ENCODE measurements at places on chromosomes 11 and 22. TPM values are rescaled to one million over a fixed set of nuclear protein-coding genes. Genes with fewer than 3 reads are reported as not detected.

- DNase-seq, result no peak
Measured at GRCh38 chr11:127358160-127358559, 357.6 kb upstream of the KIRREL3 start.

DNA sequence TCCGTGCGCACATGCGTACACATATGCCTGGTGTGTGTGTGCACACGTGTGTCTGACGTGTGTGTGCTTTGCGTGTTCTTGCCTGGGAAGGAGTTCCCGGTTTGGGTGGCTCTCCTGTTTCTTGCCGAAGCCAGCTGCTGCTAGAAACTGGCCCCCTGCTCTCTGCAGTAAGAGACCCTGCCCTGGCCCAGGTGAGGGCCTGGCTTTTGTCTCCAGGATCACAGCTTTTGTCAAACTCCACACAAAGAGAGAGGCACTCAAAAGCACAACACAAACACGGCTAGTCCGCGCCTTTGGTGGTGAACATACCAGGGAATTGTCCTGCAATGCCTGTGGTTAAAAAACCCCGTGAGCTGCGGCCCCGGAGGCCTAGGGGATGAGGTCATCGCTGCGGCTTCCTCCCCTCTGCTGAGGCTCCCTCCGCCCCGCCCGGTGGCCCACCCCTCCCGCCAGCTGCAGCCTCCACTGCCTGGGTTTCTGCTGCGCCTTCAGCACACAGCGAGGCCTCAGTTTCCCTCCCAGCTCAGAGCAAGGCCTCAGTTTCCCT lies 88.9 kb downstream of the KCNQ1 start:
- peak; percentile 89 for DNase-seq

Gene PKDREJ
- polyA plus RNA-seq, result 0.03 TPM

Gene TRPC6
- polyA plus RNA-seq, result 0.55 TPM

Gene NPAS4
- not detected for polyA plus RNA-seq

Gene EMID1
- 0.43 TPM for polyA plus RNA-seq

DNA sequence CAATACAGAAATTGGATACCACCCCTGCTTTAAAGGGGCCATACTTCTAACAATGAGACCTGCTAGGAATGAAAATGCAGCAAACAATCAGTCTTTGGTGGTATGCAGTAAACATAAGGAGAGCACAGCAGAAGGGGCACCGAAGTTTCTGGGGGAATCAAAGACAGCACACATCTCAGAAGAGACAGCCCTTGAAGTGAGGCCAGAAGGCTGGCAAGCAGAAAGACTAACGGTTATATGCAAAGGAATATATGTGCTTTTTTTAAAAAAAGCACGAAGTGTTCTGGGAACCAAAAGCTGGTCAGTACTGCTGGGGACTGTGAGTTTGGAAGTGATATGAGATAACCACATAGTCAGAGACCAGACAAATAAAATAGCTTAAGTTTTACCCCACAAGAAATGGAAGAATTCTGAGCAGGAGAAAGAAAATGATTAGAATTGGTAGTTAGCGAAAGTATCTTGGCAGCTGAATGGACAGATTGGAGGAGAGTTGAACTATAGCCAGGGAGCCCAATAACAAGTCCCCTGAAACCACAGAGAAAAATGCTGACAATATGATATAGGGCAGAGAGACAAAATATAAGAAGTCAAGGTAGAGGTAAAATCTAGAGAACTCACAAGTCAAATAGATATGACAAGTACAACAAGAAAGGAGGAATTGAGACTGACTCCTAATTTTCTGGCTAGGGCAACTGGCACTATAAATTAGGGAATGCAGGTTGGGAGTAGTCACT lies 125.7 kb downstream of the MRTFA start:
- no peak for DNase-seq

Gene GGTLC2
- not detected for polyA plus RNA-seq

DNA sequence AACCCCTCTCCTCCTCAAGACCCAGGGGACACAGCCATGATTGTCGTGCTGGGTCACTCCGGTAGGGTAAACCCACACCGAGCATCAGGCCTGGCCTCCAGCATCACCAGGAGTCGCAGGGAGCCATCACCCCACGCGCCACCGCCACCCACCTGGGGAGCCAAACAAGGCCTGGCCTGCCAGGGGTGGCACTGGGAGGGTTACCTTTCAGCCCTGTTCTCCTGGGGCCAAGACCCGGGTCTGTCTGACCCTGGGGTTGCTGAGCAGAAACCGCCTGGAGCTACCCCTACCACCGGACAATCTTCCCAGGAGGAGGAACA lies 39.3 kb upstream of the NNMT start:
- DNase-seq, result no peak

DNA sequence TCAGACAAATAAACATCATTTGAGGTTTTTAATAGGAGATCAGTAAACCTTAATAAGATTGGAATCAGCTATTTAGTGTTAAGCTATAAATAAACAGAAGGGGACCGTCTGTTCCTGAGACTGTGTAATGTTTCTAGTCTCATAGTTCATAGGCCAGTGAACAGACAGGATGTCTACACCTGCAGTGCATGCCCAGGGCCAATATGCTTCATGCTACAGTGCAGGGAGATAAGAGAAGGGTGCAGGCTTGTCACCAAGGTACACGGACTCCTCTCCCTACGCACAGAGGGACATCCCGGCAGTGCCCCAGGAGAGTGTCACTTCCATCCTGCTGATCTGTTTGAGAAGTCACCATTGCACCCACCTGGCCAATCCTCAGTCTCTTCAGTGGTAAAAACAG lies 148.6 kb downstream of the OPCML start:
- no peak for DNase-seq

DNA sequence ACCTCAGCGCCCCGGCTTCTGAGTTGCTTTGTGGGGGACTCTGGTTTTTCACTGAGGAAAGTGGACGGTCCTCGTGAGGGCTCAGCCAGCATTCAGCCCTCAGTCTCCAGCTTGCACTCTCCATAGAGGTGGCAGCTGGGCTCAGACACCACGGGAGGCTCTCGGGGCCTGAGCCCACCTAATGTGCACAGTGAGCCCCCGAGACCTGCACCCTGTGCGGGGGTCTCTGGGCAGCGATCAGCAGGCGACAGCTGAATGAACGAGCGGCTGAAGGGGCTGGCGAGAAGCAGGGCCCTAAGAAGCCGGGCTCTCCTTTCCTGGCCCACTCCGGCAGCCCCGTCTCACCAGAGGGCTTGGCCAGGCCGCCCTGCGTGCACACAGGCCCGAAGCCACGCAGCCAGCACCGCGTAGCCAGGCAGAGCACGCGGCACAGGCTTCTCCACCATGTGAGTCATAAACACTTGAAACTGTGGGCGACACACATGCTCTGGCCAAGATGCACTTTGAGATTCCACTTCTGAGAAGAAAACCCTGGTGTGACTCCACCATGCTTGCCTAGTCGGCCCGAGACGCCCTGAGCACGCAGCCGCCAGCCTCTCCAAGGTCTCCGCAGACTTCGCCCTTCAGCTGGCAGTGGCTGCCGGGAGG lies 28.0 kb downstream of the TOLLIP start:
- DNase-seq, result no peak

DNA sequence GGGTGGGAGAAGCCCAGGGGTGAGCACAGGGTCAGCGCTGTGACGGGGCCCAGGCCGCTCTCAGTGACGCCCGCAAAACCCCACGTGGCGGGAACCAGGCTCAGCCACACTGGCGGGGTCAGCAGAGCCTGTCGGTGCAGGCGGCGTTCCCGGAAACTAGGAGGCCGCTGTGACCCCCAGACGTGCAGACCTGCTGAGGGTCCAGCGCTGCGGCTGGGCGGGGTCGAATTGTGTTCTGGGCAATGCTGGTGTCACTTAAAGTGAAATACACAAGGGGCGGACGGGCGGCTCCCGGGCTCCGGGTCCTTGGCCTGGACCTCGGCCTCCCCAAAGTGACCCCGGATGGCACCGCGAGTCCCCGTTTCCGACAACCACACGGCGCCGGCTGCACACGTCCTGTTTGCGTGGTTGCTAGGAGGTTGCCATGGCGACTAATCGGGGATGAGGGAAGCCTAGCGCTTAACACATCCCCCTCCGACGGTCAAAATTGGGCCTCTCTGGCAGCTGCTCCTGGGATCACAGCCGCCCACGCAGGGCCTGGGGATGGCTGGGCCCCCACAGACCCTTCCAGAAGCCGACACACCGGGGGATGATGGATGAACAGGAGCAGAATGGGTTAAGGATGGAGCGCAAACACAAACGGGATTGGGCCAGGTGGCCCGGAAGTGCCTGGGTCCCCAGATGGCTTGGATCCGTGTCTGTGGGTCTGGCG lies 81.7 kb upstream of the PRR5 start:
- peak; percentile 78 for DNase-seq

DNA sequence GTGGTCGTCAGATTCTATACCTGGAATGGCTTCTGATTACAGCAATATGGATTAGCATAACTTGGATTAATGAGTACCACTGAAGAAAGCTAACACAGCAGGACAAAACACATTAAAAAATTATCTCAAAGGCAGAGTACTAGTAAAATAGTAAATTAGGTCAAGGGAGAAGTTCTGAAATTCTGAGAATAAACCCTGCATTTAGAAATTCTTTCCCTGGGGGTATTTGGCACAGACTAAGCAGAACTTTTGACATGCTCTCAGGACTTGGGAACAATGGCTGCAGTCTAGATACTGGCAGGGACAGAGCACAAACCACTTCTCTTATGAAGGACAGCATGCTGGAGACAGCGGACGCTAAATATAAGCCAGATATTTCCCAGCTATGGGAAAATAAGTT lies 85.6 kb upstream of the GRIA4 start:
- DNase-seq, result peak; percentile 23

Gene C11orf91
- not detected for polyA plus RNA-seq

GRCh38 chr11:66614073-66614472 lies 2.4 kb upstream of the RBM14 start:
- DNase-seq, result no peak

DNA sequence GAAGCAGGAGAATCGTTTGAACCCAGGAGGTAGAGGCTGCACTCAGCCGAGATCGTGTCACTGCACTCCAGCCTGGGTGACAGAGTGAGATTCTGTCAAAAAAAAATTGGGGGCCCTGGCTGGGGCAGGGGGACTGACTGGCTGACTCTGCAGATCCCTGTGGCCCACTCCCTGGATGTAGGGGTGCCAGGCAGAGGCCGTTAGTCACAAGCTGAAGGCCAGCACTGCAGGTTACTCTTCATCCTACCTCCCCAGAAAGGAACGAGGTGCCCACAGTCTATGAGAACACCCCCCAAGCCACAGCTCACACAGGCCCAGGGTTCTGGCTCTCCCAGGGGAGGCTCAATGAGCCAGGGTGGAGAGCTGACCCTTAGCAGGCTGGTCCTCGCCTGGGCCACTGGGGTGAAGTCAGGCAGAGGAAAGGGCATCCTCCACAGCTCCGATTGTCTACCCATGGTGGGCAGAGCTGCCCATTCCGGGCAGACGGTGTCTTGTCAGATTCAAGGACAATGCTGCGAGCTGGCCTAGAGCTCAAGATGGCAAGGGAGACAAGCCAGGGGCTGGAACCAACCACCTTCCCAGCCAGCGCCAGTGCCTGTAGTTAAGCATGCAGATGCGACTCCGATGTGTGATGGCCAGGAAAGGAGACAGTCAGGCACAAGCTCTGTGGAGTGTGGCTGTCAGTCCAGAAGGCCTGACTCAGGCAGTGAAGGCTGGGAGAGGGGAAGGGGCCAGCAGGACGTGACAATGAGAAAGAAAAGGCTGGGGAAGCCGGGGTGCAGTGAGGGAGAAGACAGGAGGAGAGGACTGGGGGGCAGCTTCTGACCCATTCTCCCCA lies 12.4 kb downstream of the C11orf24 start:
- DNase-seq, result no peak

GRCh38 chr11:129861702-129862522 lies 33.5 kb downstream of the NFRKB start:
- no peak for DNase-seq

GRCh38 chr11:46913484-46913883 lies 4.9 kb downstream of the LRP4 start:
- DNase-seq, result no peak

Gene SCUBE2
- 0.08 TPM for polyA plus RNA-seq

Gene TPP1
- 38.5 TPM for polyA plus RNA-seq

GRCh38 chr11:113647856-113648255 lies 58.3 kb downstream of the TMPRSS5 start:
- no peak for DNase-seq

Gene PRG3
- not detected for polyA plus RNA-seq

GRCh38 chr22:48866906-48867681 lies 960.6 kb downstream of the BRD1 start:
- DNase-seq, result no peak

Gene TNKS1BP1
- 36.9 TPM for polyA plus RNA-seq

DNA sequence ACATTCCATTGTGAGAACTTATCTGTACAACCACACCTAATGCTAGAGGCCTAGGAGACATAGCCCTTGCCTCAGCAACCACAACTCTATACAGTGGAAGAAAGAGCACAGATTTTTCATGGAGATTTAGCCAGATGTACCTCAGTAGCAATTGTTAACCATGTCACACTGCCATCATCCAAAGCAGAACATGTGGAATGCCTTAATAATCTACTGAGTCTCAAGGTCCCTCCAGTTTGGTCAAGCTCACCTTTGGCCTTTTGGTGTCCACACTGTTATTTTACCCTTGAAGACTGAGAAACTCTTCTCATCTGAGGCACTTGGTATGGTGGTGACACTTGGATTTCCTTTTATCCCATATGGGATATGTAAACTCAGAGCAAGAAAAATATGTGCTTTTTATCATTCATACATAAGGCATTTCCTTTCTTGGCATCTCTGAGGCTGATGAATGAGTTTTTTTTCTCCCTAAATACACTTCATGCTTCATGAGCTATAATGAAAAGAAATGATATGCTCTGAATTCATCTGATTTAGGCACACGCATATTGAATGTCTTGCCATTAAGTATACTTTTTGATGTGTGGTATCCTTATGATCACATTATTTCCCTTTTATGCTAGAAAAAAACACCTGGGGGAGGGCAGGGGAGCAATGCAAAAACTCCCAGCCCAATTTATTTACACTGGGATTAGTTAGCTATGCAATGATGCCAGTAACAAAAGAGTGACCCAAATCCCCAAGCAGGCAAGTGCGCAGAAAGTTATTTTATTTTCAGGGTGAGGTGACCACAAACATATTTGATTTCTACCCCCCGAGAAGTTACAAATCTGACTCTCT lies 63.3 kb upstream of the ME3 start:
- no peak for DNase-seq

Gene UBQLNL
- 0.03 TPM for polyA plus RNA-seq

DNA sequence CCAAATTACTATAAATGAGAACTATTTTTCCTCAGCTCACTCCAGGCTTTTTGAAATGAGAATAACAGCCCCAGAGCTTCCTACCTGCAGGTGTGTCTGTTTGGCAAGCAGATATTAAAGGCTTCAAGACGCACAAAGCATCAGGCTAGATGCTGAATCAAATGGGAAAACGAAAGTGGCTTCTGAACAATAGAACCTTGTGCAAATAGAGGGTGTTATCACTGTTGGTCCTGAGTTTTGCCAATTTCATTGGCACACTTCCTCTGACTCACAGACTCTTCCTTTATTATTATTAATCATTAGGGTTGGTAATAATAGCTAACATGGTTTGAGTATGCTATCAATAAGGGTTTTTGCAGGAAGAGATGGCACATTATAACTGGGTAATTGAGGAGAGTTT lies 13.4 kb downstream of the SYT13 start:
- DNase-seq, result no peak

Gene OR4C6
- not detected for polyA plus RNA-seq

GRCh38 chr11:61980783-61981541 lies 13.5 kb upstream of the FTH1 start:
- no peak for DNase-seq

Data from heart left ventricle (tissue), 16 donors.